Stimulated activated CD4-positive, alpha-beta T cell treated with anti-CD3 and anti-CD28 coated beads, Interleukin-15, amount 100 ng/mL, for 1 hour (primary cell): ENCODE measurements at places on chromosomes 3 and 15.

DNA sequence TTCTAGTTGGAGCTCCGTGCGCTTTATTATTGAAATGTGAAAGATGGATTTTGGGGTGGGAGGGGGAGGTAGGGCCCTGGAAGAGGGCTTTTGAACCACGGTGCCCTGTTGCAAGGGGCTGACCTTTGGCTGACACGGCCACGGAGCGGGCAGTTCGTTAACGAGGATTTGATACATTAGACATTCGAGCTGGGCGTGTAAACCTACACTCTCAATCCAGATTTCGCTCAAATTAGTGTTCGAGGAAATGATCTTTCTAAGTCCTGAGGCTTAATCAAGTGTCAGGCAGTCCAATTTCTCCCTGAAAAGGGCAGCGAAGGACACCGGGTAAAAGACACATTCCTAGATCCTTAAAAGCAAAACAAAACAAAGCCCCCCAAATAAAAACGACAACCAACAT, 13.0 kb downstream of the ZIC1 start:
- no peak for DNase-seq

- no peak for DNase-seq
Measured at GRCh38 chr3:175383813-175384212, 524.7 kb downstream of the NAALADL2 start.

- DNase-seq, result no peak
Measured at GRCh38 chr3:61967019-61967418, 405.6 kb downstream of the PTPRG start.

GRCh38 chr15:26352406-26352805, 420.5 kb downstream of the GABRB3 start:
- no peak for DNase-seq

GRCh38 chr3:119220198-119220597, 20.5 kb downstream of the B4GALT4 start:
- no peak for DNase-seq

DNA sequence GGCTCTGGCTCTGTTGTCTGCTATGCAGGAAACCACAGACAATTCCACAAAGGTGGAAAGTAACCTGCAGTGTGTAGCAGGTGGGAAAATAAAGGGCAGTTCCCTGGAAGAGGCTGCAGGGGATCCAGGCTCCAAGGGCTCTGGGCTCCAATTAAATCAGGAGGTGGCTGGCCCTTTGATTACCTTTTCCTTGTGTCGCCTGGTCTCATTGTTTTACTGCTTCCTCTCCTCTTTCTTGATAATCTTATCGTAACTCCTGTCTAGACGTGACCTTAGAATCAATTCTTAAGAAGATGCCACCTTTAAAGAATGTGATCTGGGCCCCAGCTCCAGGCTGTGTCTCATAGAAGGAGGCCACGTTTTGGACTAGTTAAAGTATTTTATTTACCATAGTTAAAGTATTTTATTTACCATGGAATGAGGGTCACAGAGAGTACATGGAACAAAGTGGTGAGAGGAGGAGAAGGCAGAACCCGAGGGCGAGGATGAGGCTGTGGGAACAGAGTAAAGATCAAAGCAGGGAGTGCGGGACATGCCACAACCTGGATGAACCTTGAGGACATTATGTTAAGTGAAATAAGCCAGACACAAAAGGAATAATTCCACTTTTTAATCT, 237.5 kb upstream of the STT3B start:
- DNase-seq, result no peak

DNA sequence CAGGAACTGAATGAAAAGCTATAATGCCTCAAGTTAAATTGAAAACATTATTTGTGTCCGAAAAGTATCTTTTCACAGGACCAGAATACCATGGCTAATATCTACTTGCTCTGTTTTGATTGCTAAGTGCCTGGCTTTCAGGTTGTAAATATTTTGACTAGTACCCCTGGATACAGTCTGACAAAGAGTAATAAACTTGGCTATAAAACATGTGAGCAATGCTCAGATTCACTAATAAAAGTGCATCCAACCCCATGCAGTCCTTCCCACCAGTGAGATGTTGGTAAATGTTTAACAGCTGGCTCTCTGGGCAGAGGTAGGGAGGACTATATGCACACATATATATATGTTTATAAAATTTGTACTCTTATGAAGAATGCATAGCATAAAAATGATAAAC, 281.8 kb upstream of the TGFBR2 start:
- no peak for DNase-seq

DNA sequence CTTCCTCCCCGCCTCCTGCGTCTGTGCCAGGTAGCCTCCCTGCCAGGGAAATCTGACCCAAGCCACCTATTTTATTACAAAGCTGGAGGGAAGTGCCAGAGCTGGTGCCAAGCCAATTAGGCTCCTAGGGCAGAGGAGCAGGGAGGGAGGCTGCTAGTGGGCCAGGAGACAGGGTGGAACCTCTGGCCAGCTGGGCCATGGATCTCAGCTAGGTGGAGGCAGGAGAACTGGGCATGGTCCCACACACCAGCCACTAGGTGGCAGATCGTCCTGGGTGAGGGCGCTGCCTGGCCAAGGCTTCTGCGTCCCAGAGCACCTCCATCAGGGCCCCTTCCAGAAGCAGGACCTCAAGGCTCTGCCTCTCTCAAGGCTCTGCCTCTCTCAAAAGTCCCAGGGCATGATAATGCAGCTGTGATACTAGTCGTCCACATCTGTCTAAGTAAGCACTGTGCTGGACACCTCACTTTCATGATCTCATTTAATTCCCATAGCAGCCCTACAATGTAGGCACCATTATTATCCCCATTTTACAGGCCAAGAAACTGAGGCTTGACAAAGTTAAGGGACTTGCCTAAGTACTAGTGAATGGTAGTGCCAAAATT, 4.5 kb upstream of the RFT1 start:
- peak; percentile 34 for DNase-seq

GRCh38 chr3:100184948-100185570, 70.8 kb upstream of the FILIP1L start:
- no peak for DNase-seq

GRCh38 chr15:75841626-75842025, 1.6 kb upstream of the UBE2Q2 start:
- DNase-seq, result no peak

- DNase-seq, result no peak
Measured at GRCh38 chr3:139299261-139300132, 44.3 kb upstream of the MRPS22 start.

DNA sequence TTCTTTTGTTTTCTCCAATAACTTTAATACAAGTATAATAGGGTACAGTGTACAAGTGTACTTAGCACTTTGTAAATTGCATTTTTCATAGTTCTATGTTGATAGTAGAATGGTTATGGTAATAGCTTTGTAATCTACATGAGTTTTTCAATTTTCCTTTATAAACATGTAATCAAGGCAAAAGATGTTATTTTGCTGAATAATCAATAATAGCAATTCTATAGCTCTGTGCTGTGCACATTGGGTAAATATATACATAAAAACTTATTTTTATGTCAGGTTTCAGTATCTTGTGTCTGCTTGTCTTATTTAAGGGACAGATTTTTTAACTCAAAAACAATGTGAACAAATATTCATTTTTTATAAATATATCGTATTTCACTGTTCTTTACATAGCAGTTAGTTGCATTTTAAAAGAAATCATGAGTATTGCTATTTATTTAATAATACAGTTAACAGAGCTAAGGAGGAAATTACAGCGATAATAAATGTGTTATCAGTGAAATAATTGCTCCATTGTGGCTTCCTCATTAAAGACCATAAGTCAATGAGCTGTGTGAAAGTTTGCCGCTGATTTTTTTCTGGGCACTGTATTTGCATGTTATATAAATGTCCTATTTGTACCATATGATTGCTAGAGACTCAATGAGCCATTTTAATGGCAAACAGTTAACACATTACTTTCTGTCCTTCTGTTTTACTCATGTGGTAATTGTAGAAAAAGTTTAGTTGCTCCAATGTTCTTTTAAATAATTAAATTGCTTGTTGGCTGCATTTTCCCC, 214.6 kb upstream of the STAC start:
- DNase-seq, result no peak

DNA sequence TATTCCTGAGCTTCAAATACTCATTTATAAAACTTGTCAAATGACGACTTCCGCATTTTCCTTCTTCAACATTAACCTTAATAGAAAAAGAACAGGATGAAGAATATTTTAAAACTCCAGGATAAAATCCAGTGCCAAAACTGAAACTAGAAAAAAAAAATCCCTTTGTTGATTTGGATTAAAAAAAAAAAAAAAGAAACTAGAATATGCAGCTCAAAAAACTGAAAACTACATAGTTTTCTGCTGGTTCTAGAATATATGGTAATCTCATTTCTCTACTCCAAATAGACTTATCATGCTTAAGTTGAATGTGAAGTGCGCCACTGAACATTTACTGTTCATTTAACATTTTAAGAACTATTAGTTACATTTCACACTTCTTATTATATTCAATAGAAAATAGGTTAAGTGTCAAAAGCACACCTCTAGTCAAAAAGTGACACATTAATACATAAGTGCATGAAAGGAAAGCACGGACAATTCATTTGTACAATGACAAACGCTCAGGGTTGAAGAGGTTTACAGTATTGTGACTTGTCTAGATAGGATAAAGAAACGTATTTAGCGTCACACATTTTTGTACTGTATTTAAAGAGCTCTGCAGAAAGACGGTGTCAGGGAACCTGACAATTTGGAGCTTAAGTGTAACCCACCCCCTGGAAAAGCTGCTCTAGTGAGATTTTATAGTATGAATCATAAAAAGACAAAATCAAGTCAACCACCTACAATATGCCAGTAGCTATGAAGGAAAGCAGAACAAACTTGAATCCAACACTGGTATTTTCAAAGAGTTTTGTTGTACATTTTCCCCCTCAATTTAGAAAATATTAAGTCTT, 5.8 kb downstream of the TRA2B start:
- no peak for DNase-seq

DNA sequence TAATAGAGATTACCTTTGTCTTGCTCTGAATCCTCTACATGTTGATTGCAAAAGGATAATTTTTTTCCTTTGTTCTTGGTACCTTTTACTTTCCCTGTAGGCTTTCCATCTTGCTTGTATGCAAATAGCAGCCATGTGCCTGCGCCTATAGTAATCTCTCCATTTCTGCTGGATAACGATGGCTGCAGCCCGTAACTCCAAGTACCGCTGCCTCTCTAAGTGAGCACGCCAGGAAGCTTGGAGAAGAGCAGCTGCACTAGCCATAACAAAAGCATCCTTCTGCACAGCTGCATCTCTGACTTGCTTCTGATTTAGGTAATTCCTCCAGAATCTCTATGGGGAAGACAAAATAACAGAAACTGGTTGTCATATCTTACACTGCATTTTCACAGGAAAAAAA, 89.3 kb downstream of the NR2E3 start:
- no peak for DNase-seq

DNA sequence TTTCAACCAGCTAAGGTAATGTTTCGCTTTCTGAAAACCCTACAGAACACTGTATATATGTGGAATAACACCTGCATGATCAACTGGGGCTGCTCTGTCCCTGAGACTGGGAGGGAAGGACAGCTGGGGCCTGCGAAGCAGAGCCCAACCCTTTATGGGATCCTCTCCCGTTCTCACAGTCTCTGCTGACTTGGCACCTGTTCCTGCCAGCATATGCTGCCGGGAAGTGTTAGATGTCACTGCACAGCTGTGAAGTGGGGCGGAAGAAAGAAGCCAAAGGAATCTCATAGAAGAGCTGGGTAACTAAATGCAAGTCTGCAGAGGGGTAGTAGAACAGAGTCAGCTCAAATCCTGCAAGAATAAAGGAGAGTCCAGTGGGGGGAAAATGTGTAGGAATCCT, 29.6 kb downstream of the LRRC3B start:
- DNase-seq, result no peak

DNA sequence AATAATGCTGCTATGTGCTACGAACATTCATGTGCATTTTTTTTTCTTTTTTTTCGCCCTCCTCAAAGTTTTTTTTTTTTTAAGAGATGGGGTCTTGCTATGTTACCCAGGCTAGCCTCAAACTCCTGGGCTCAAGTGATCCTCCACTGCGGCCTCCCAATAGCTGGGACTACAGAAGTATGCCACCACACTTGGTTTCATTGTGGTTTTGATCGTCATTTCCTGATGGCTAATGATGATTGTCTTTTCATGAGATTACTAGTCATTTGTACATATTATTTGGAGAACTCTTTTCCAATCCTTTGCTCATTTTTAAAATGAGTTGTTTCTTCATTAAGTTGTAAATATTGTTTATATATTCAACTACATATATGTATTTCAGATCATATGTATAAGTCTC, 48.8 kb downstream of the FBXO22 start:
- DNase-seq, result no peak

DNA sequence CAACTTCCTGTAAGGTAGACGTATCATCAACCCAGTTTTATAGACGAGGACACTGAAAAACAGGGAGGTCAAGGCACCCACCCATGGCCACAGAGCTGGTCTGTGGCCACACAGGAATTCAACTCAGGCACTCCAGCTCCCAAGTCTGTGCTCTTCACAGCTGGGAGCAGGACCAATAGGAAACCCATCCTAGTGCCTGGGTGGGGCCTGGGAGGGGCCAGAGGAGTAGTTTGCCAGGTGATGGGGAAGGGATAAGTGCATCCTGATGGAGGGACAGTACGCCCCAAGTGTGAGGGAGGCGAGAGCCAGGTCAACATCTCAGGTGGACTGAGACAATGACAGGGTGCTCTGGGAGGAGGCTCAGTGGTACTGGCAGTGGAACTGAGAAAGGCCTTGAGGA, 22.0 kb downstream of the KIF9 start:
- DNase-seq, result no peak
